ENCODE measurements at places on chromosomes 12 and 14.

DNA sequence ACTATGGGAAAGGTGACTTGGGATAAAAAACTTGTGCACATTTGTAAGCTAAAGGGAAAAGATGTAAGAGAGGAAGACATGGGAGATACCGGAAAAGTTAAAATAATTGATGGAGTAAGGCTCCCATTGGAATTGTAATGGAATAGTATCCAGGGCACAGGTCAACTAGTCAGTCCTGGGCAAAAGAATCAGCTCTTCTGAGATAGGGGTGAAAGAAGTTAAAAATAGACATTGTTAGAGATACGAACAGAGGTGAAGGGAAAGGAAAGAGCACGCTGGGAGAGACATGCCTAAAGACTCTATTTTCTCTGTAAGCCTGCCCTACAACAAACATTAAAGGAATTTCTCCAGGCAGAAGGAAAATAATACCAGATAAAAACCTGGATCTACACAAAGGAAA lies 101.6 kb downstream of the SLC41A2 start:
- DNase-seq: no peak

GRCh38 chr12:1872448-1872847 lies 46.0 kb downstream of the CACNA2D4 start:
- DNase-seq: no peak

DNA sequence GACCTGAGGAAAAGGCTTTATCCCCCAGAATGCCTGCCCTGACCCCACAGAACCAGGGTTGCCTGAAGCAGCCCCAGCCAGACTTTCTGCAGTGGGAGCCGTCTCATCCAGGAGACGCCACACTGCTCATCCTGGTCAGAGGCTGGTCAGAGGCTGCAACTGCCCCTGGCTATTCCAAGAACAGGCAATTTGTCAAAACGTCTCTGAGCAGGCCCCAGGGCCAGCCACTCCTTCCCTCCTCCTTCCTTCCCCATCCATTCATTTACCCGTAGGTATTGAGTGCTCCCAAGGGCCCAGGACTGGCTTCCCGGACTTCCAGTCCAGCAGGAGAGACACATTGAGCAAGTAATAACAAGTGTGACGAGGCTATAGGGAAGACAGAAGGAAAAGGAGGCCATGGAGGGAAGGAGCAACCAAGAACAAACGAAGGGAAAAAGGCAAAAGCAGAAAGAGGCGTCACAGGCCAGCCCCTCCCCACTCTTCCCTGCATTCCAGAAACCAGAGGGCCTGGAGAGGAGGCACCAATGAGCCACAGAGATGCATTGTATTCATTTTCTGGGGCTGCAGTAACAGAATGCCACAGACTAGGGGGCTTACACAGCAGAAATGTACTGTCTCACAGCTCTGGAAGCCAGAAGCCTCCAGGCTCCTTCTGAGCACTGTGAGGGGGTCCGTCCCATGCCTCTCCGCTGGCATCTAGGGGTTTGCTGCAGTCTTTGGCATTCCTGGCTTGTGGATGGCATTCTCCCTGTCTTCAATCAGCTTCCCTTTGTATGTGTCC lies 21.0 kb upstream of the CD9 start:
- DNase-seq: no peak

- DNase-seq: no peak
These were observed 59.9 kb downstream of the TSPAN19 start for GRCh38 chr12:84976133-84976532.

DNA sequence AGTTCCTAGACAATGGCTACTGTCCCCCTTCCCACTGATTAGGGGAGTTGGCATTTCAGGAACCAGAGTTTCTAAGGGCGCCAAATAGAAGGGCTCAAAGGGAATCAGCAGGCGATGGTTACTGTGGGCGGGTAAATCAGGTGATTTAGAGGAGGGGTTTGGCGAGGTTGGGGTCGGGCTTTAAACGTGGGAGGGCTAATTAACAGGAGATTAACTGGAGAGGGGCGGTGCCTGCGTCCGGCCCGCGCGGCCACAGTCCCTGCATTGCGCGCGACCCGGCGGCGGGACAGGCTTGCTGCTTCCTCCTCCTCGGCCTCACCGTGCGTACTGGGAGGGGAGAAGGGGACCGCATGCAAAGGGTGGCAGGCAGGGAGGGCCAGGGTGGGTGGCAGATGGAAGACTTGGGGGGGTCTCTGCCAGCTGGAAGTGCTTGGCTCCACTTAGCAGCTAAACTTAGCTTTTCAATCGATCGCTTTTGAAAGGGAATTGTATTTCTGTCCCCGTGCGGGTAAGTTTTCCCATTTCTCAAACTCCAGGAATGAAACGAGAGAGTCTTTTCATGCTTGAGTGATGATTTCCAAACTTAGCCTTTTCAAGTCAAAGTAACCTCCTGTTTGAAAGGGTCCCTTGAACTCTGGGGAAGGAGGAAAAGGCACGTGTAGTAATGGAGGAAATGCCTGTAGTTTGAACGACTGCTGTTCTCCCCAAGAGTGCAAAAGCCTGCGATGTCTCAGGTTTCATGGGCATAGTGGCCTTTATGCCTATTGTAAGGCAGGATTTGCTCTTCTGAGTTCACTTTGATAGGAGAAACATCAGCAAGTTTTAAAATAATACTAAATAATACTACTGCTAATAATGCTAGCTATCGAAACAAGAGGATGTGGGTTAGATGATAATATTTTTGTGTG lies at the start of gene MGST1:
Gene MGST1 (plus strand): TSS at position 255 of the 908 bp plus-strand sequence. CDS start 6,608 bp downstream, outside the sequence.
- no peak for DNase-seq

GRCh38 chr12:62158461-62159360 lies 101.5 kb upstream of the USP15 start:
- DNase-seq: no peak

DNA sequence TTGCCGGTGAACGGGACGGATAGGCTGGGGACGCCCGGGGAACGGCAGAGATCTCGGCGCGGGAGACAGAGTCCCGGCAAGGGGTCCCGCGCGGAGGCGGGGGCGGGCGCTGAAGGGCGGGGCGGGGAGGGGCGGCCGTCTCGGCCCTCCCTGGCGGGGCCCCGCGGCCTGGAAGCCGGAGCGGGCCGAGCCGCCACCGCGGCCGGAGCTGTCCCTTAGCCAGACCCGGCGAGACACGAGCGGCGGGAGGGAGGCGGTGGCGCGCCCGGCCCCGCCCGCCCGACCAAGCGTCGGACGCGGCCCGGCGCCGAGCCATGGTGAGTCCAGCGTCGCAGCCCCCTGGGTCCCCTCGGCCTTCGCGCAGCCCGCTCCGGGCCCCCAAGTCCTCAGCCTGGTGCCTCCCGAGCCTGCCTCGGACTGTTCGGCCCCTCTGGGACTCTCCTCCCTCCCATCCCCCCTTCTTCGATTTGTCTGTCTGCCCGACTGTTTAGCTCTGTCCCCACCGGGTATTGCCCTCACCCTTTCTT lies at the start of gene ARHGEF40:
Gene ARHGEF40 (plus strand): TSS at position 222 of the 527 bp plus-strand sequence. CDS start 93 bp downstream, at position 315.
- DNase-seq: no peak

DNA sequence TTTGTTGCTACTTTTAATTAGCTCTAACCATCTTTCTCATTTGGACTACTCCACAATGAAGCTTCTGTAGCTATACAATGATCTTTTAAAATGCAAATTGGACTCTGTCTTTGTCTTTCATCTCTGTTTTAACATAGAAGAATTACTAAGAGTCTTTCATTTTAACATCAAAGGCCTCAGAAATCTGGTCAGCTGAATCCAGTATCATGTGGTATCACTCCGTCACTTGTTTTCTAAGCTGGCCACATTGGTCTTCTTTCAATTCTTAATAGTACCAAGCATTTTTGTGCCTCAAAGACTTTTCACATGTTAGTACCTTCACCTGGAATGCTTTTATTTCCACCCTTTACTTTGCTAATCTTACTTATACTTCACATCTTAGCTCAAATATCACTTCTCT lies 95.5 kb upstream of the SLC16A7 start:
- DNase-seq: no peak

GRCh38 chr14:24774187-24774915 lies 140.4 kb upstream of the GZMB start:
- DNase-seq: no peak

DNA sequence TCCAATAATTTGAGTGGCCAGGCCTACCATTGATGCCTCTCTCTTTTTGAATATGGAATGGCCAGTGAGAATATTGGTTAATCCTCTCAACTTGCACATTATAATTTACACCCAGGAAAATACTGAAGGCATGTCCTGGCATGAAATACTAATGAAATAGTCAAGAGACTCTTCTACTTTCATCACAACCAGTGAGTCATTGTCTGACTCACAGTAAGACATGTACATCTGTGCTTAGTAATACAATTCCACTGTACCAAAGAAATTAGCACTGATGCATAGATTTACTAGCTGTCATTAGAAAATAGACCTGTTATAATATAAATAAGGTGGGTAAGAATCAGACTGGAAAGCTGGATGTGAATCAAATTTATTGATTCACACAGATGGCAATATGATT lies 31.6 kb downstream of the KCNC2 start:
- DNase-seq: no peak

DNA sequence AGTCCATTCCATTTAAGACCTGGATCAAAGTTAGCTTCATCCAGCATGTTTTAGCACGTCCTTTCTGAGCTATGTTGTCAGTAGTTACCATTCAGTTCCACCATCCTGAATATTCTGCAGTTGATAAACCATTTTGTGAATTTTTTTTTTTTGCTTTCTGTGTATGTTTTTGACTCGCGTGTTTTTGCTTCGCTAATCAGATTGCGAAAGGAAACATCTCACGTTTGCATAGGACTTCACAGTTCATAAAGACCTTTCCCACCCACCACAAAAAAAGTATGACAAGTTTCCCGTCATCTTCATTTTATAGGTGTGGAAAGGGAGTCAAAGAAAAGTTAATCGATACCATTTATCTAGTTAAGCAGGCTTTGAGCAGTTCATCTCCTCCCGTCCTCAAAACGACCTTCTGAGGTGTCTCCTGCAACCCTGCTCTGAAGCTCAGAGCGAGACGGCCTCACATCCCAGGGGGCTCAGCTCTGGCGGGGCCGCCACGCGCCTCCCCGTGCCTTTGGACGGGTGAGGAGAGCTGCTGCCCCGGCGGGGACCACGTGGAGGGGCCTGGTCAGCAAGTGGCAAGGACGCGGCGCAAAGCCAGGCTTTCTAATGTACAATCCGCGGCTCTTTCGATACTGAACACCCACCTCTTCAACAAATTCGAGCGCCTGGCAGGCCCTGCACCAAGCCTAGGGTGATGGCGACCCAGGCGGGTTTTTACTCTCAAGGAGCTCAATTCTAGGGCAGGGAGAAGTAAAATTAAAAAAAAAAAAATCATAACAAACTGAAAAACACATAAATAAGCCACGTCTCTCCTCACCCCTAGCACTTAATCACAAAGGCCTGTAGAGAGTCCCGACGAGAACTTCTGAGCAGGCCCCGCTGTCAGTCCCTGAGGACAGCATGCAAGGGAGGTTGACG lies 988 bp upstream of the TMEM263 start:
- no peak for DNase-seq

GRCh38 chr12:131828671-131829355 lies 620 bp downstream of the MMP17 start:
- DNase-seq: no peak

All from activated T-cell treated with anti-CD3 and anti-CD28 coated beads for 4 hours (primary cell).